ENCODE measurements at places on chromosomes 2 and 18.

DNA sequence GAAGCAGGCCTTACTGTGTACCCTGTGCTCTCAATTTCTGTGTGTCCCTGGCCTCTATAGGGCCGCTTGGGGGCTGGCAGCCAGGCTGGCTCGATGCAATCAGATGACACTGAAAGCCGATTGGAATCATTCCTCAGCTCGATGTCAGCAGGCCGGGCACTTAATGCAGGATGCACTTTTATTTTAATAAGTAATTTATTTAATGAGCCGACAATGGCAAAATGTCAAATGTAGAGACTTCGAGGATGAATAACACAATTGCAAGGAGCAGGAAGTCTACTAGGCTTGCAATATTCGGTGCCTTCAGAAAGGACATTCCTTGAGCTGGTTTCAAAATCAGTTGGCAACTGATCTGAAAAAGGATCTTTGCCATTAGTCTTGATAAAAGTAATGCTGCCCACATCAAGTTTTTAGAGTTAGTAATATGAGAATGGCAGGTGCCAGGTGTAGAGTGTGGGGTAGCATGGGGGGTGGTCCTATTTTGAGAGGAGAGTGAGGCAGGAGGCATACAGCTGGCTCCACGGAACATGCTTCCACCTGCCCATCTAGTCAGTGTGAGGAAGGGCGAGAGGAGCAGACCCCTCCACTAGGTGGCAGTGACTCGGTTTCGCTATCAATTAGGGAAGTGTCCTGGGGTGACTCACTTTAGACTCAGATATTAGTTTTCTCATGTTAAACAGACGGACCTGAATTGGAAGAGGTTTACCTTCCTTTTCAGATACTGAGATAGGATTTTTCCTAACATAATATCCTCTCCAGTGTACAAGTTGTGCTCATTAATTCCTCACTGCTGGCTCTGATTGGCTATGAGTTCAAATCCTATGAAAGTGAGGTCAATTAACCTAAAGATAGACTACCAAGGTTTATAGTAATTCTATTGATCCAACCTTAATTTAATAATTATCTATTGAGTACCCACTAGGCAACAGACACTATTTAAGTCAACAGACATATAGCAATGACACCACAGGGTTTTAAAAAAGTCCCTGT, 80.9 kb downstream of the NABP1 start:
- DNase-seq: peak; percentile 66

DNA sequence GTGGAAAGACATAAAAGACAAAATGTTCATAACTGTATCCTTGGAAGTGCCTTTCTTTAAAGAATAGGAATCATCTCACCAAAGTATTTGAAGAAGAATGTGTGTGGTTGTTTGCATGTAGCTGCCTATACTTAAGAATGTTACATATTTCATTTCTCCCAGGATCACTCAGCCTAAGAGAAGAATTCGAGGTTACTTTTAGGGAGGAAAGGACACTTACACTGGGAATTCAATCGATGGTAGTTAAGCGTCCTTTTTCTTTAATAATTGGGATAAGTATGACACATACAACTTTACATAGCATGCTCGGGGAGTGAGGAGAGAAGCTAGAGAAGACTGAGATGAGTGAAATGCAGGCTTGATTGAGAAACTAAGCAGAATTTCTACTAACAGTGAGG, 22.0 kb upstream of the CYP1B1 start:
- no peak for DNase-seq

- no peak for DNase-seq
Measured at GRCh38 chr2:26519396-26520147, 41.6 kb upstream of the OTOF start.

- DNase-seq: peak; percentile 44
Measured at GRCh38 chr18:43661570-43661969, 384.3 kb upstream of the SYT4 start.

DNA sequence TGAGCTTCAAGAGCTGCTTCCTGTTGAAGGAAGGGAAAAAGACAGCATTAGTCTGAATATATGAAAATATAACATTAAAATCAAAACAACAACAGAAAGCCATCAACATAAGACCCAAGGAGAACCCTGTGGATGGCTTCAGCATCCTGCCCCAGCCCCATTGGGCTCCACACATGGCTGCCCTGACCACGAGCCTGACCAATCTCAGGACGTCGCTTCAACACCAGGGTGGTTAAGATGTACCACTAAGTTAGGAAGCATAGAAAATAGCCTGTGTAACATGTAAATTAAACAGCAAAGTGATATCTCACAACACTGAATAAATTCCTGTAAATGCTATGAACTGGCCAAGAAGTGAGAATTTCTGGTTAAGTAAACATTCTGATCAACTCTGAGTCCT, 77.2 kb upstream of the CD226 start:
- no peak for DNase-seq

DNA sequence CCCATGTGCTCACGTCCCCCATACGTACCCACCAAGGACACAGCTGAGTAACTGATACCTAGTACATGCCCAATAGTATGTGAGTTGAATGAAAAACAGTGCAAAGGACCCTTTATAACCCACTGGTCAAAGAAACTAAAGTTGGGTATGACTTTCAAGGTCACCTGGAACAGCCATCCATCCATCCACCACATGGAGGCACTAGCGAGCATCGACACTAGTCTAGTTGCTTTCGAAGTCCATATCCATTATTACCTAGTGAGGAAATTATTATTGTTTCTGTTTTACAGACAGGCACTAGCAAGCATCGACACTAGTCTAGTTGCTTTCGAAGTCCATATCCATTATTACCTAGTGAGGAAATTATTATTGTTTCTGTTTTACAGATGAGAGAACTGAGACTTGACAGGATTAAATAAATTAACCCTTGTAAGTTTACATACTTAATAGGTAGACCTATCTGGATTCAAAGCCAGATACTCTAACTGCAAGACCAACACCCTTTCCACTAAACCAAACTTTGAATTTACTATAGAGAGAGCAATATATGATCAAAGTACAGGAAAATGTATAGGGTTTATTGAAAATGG, 233.7 kb downstream of the METTL4 start:
- DNase-seq: peak; percentile 27

DNA sequence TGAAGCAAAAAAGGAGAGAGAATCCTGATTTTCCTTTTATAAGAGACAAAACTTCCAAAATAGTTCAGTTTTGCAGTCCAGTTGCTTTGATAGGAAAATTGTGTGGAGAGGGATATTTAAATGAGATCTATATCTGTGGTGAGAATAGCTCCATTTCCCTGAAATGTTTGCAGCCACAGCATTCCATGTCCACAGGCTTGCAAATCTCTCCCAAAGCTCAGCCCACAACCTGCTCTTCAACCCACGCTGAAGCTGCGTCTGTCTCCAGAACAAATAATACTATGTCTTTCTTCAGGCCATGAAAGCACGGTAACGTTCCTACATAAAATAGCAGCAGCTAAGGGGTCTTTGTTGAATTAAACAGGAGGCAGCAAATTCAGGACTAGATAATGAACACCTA, 31.8 kb downstream of the TMEM17 start:
- DNase-seq: peak; percentile 16

GRCh38 chr2:219334076-219334475, 1.5 kb upstream of the RESP18 start:
- DNase-seq: no peak

DNA sequence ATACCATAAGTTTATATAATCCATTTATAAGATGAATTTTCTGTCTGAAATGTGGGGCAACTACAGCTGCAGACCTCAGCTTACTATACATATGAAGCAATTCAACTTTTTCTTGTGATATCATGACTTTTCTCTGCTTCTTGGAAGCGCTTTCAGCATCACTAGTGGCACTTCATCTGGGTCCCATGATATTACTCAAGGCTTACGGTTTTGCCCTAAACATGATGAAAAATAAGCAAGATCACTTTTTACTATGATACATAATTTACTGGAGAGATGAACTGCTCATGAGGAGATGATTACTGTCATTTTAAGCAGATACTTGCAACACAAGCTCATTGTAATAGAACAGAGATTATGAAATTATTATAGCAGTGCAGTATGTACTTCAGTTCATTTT, 258.0 kb upstream of the ZSWIM2 start:
- DNase-seq: no peak

All from endothelial cell of umbilical vein (primary cell).